SK-N-MC (cell line): ENCODE measurements at places on chromosomes 5 and 9.

GRCh38 chr5:101676646-101677045 is 619.4 kb downstream of the SLCO4C1 start:
- DNase-seq: no peak

GRCh38 chr5:155522540-155522939 is 509.0 kb downstream of the KIF4B start:
- DNase-seq: no peak

GRCh38 chr5:120538149-120538548 is 74.0 kb downstream of the PRR16 start:
- DNase-seq: no peak

DNA sequence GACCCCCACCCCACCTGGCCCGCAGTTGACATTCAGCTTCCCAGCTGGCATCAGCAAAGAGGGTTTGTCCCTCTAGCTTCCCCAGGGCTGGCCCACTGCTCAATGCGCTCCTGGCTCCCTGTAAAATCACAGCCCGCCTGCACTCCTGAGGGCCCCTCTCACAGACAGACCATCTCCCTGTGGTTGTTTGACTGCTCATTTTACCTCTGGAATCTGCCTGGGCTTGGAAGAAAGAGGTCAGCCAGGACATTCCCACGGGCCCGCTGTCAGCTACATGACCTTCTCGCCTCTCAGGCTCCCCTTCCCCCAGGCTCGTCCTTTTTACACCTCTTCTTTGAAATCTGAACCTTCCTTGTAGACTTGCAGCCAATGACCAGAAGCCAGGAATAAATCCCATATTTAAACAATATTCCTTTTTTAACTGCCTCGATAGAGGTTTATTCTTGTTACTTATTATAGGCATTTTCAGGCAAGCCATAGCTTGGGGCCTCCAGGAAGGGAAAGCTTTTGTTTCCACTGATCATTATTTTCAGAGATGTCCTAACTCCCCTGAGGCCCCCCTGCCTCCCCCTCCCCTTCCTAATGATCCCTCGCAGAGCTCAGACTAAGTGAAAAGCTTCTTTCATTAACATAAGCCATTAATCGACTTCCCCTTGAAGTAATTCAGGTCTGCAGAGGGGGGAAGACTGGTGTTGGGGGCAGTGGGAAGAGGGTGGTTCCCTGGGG is 76.3 kb upstream of the IQGAP2 start:
- DNase-seq: no peak

DNA sequence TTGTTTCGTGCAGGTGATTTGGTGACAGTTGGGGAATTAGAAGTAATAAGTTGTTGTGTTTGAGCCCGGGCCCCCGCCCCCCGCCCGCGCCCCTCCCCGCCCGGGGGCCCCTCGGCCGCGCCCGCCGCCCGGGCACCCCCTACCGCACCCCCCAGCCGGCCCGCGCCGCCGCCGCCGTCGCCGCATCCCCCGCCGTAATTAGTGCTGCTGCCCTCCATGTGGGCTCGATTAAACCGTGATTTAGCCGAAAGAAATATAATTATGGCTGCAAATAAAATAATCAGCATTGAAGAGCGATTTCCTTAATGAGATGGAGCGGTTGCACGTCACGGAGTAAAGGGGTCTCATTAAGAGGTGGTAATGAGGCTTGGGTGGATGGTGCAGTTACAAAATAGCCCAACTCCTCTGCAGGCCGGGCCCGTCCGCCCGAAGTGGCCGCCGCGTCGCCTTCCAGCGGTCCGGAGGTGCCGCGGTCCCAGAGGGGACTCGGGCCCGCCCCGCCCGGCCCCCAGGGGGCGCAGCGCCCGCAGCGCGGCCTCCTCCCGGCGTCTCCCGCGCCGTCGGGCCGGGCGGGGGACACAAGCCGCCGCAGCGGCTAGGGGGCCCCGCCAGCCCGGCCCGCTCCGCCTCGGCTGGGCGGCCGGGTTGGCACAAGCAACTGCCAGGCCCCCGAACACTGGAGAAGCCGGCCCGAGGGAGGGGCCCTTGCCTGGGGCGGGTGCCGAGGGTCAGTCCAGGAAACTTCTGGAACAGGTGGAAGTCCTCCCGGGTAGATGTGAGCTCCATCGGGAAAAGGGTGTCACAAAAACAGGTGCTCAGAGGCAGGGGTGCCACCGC is 6.9 kb upstream of the OTP start:
- no peak for DNase-seq

GRCh38 chr9:2473681-2474080 is 147.9 kb upstream of the VLDLR start:
- no peak for DNase-seq

DNA sequence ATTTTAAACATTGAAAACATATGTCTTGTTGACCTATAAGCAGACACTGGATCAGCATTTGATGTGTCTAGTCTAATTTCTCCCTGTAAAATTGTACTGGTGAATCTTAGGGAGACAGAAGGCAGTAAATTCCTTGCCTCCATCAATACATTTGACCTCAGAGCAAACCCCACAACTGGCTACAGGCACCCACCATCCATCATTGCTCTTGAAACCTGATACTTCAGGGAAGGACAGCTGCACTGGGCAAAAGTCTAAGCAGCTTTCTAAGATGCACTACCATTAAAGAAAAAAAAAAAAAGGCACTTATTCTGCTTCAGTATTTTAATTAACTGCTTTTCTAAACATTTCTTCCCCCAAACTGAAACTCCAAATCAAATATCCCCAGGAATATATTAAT is 1051.3 kb upstream of the DMAC1 start:
- no peak for DNase-seq

- DNase-seq: no peak
These were observed 36.5 kb upstream of the SAP30L start for GRCh38 chr5:154409230-154409840.

DNA sequence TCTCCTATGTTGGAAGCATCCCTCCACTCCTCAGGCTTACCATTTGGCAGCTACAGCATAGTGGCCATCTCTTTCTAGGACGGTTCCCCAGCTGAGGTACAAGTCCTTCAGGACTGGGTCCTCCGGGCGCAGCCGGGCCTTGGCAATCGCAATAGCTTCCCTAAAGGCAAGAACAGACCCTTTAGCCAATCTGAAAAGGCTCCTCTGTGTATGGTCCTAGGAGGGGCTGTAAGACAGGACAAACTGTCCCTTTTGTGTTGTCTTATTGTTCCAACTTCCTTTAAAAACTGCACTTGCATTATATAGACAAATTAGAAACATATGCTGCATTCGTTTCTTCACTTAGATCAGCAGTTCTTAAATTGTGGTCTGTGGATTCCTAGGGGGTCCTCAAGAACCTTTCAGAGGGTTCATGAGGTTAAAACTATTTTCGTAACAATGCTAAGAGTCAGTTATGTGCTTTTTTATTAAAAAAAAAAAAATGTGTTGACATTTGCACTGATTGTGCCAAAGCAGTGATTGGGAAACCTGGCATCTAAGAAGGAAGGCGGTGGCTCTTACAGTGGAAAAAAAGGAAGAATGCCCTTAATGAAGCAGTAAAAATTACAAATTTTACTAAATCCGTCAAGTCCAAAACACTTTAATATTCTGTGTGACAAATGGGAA is 38.7 kb downstream of the GEMIN5 start:
- peak; percentile 14 for DNase-seq

DNA sequence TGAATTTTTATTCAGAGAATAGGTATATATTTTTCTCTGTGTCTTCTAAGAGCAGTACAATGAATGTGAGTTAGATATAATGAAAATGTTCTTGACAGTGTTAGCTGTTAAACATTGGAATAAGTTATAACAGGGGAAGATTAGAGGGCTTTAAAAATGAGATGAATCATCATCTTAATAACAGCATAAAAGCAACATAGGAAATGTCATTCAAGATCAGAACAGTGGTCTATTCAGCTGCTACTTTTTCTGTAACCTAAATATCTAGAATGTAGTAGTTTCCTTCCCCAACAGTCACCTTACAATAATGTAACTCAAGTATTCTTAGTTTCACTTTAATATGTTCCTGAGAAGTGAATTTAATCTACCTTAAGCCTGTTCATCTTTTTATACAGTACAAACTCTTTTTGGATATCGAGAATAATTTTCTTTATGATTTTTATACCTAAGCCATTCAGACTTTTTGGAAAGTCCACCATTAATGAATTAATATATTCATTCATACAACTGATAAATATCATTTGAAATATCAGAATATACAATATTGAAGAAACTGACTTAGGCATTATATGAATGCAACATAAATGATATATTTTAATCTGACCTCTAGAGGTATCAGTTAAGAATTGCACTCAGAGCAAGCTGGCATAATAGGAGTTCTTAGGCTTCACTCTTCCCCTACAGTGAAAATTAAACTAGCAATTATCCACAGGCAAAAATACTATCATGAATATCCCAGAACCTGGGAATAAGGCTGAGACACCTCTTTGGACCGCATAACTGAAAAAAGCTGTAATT is 66.1 kb upstream of the EDIL3 start:
- no peak for DNase-seq

DNA sequence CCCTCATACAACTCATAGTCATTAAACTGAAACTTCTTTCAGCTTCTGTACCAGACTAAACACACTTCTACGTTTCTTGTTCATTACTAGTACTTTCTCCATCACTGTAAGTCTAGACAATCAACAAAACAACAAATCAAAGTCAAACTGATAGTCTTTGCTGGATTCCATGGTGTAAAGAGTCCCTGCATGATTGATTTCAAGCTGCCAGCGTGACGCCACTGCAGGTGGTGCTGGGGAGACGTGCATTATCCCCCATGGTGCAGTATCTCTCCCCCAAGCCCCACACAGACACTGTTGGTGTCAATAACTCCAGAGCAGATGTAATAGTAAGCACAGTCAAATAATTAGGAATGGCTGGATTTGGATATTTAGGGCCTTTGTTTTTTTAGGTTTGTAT is 10.7 kb upstream of the SLC2A8 start:
- DNase-seq: no peak

DNA sequence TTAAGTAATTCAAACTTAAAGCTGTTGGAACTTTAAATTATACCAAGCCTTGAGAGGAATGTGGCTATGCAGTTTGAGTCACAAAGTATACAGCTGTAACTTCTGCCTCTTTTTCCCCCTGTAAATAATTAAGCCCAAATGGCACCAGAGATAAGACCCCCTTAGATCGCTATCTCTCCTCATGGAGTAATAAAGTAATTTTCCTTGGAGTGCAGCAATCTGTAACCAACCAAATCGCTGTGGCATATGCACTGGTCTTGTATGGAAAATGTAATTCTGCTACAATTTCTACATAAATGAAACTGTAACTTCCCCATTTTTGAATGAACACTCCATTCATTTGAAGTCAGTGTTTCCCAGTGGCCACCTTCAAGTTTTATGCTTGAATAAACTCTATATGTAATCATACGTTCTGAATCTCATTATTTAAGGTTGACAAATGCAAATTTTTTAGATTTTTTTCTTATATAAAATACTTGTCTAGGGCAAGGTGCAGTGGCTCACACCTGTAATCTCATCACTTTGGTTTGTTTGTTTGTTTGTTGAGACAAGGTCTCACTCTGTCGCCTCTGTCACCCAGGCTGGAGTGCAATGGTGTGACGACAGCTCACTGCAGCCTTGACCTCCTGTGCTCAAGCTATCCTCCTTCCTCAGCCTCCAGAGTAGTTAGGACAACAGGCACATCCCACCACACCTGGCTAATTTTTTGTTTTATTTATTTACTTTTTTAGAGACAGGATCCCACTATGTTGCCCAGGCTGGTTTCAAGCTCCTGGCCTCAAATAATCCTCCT is 12.3 kb downstream of the SUSD1 start:
- DNase-seq: no peak

DNA sequence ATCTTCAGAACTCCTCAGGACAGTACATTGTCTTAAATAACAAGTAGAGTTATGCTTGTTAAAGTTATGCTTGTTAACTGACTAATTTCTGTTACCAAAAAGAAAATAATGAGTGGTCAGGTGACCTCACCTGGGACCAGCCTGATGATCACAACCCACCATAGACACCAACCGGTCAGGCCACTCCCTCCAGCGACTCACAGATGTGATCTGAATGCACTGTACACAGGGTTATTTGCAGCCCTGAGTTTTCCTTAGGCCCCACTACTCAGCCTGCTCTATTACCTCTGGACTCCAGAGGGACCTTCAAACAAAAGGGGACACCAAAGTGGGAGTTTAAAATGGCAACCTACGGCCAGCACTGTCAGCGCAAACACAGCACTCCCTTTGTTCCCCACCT is 55.3 kb downstream of the ARSB start:
- DNase-seq: no peak

GRCh38 chr9:121226175-121226574 is 24.5 kb upstream of the RAB14 start:
- no peak for DNase-seq

GRCh38 chr9:34437006-34437925 is 21.1 kb downstream of the FAM219A start:
- DNase-seq: peak; percentile 48

GRCh38 chr5:102591650-102592049 is 92.8 kb upstream of the SLCO6A1 start:
- DNase-seq: no peak

DNA sequence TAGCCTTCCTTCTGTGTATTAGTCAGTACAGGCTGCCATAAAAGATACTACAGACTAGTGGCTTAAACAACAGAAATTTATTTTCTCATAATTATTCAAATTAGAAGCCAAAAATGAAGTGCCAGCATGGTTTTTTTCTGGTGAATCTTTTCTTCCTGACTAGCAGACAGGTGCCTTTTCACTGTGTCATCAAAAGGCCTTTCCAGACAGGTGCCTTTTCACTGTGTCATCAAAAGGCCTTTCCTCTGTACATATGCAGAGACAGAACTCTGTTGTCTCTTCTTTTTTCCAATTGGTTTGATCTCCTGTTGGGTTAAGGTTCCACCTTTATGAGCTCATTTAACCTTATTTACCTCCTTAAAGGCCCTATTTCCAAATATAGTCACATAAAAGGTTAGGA is 599.9 kb downstream of the ISL1 start:
- DNase-seq: no peak

DNA sequence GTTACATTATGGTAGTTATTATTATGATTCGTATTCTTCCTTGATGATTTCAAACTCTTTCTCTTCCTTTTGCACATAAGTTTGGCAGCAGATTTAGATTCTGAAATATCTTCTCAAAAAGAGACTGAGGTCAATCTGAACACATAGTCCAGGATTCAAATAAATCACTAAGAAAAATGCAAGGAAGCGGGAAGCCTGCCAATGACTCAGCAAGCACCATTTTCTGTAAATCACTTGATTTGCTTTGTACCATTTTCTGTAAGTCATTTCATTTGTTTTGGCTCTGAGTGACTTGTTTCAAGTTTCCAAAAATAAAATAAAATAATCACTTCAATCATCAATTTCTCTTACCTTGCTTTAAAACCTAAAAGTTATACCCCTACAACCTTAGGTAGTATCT is 24.6 kb upstream of the GLIS3 start:
- DNase-seq: no peak

- DNase-seq: no peak
These were observed 49.2 kb upstream of the PPP1R2B start for GRCh38 chr5:156800929-156801328.

- DNase-seq: no peak
These were observed 64.2 kb upstream of the FST start for GRCh38 chr5:53416144-53416738.

DNA sequence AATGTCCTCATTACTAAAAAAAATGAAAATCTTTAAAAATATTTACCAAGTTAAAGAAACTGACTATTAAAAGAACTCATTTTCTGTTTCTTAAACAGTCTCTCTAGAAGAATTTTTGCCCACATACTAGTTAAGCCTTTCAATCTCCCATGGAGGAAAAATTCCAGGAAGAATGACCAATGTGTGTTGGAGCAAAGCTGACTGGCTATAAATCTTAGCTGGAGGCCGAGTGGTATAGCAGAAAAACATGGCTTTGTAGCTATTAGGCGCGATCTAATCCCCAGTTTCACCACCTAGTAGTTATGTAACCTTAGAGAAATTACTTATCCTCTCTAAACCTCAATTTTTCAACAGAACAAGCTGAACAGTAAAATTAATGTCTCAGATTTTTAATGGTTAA is 135.5 kb upstream of the PRLR start:
- DNase-seq: no peak
